ENCODE measurements at places on chromosomes 1 and 21.

DNA sequence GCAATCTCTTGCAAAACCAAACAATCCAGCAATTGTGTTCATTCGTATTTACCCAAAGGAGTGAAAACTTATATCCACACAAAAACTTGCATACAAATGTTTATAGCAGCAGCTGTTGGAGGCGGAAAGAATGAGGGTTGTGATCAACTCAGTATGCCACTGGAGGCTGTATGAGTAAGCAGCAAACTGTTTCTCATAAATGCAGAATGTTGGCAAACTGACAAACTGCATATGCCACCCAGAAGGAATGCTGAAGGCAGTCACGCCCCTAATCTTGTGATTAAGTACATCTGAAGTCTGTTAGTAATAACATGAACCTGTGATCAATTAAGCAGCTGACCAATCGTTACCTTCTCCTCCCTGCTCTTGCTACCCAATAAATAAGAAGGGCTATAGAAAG, 60.5 kb upstream of the CR2 start:
- DNase-seq = no peak

DNA sequence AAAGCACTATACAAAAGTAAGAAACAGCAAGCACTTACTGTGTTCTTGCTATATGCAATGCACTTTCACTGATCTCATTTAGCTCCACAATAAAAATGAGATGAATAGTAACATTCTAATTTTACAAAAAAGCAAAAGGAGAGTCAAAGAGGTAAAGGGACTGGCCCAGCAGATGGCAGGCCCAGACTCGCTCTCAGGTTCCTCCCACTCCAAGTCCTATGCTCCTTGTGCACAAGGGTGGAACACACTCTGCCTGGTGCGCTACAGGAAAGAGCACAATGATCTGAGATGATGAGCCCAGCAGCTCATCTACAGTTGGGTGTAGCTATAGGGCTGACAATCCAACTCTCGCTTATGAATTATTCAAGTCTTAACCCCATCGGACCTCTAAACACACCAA, 94.1 kb upstream of the LYST start:
- DNase-seq = no peak

DNA sequence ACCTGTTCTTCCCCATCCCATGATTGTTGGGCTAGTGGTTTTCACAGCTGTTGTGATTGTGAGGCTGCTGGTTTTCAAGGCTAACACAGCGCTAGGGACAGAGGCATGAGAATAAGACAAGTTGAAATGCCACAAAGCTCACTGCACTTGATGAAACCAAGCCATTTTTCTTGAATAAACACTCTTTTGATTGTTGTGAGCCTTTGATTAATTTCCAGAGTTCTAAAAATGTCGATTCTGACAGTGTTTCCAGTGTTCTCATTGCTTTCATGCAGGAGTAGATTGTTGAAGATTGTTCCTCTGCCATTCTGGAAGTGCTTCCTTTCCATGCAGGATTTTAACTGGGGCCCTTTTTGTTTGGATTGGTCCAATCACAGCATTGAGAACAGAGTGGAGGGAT, 134.9 kb upstream of the GRIK3 start:
- no peak for DNase-seq

GRCh38 chr1:72283022-72283306, 625 bp upstream of the NEGR1 start:
- no peak for DNase-seq

DNA sequence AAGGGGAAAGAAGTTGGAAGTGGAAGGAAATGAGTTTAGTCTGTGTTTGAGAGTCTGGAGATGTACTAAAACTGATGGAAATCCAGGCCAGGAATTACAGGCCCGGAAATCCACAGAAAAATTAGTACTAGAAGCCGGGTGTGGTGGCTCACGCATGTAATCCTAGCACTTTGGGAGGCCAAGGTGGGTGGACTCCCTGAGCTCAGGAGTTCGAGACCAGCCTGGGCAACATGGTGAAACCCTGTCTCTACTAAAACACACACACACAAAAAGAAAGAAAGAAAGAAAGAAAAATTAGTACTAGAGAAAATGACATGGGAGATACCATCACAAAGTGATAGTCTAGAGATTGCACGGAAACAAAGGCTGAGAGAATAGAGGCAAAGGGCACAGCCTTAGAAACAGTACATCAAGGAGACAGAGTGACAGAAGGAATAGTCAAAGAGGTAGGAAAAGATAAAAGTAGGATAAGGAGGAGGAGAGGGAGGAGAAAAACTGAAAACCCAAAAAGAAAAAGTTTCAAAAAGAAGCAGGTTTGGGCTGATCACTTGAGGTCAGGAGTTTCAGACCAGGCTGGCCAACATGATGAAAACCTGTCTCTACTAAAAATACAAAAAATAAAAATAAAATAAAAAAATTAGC, 4.8 kb upstream of the TAF13 start:
- no peak for DNase-seq

GRCh38 chr1:196527919-196528318, 80.3 kb downstream of the KCNT2 start:
- no peak for DNase-seq

DNA sequence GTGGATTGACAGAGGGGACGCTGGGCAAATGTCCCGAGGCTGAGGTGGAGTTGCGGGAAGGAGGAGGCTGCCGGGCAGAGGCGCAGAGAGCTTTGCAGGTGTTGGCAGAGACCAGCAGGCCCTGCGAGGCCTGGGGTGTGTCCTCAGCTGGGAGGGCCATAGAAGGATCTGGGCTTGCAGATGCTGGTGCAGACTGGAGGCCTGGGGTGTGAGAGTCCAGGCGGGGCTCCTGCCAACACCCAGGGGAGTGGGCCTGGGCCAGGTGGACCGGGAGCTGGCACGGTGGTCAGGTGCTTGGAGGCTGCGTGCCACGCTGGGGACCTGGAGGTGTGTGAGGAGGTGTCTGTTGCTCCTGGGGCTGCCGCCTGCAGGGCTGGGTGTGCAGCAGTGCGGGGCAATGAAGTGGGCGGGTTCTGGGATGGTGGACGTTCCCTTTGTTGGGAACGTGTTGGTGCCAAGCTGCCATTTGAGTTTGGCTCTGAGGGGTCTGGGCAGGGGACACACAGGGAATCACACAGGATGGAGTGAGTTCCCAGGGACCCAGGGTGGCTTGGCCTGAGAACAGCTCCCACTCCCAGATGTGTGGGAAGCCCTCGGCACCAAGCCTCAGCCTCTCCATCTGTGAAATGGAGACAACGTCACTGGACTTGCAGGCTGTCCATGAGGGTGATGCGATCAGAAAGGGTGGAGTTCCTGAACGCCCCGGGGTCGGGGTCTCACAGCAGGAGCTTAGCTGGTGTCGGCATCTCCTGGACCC, 39.9 kb upstream of the POFUT2 start:
- DNase-seq = no peak

DNA sequence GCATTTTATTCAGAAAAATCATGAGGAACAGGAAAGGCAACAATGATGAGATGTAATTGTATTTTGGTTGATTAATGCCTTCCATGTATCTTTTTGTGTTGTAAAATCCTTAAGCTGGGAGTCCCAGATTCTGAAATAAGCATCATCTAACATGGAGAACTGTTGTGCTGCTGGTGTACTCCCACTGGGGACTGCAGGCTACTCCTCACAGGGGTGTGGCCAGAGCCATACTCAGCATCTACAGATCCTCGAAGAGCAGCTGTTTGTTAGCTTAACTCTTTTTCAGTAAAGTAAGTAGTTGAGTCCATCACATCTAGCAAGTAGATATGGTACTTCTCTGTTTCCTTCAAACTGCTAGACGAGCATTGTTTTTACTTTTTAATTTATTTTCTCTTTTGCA, 358.0 kb downstream of the BRINP3 start:
- no peak for DNase-seq

DNA sequence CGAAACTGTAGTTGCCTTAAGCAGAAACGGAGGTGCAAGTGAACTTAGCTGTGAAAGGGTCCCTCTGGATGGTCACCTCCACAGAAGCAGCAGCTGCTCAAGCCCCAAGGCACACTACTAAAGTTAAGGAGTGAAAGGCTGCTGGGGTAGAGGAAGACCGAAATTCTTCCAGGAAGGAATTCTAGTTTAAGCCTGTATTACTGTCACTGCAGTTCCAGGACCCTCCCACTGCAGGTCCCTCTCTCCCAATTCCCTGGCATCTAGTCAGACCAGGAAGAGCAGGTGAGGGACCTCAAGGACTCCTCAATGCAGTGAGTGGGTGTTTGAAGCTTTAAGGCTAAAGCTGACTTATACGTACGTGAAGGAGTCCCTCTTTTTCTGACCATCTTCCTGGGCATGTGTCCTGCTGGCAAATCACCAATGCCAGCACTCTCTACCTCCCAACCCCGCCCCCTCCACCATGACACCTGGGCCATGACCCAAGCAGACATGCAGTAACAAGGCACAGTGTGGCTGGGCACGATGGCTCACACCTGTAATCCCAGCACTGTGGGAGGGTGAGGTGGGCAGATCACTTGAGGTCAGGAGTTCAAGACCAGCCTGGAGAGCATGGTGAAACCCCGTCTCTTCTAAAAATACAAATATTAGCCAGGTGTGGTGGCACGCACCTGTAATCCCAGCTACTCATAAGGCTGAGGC, 57.2 kb downstream of the TGFBR3 start:
- no peak for DNase-seq
